ENCODE measurements at places on chromosomes 7 and 10. TPM values are rescaled to one million over a fixed set of nuclear protein-coding genes. Genes with fewer than 3 reads are reported as not detected.
A peak's percentile ranks its signal among the peaks of the same experiment; 100 is the strongest.

DNA sequence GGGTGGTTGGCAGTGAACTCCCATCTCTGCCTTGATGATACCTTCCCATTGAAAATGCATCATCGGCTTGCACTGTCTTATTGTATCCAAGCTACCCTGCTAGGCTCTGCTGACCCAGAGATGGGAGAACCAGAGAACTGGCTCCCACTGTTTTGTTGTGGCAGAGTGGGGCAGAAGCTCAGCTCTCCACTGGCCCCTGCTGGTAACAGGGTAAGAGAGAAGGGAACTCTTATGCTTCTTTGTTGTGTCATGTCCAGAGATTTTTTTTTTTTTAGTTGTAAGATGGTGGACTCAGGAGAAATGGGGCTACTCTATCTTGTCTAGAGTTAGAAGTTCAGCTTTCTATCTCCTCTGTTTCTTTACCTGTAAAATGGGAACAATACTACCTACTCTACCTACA, 100.5 kb upstream of the SDK1 start:
- DNase-seq, result peak; percentile 35

- no peak for DNase-seq
Measured at GRCh38 chr7:70836946-70837345, 295.0 kb upstream of the GALNT17 start.

DNA sequence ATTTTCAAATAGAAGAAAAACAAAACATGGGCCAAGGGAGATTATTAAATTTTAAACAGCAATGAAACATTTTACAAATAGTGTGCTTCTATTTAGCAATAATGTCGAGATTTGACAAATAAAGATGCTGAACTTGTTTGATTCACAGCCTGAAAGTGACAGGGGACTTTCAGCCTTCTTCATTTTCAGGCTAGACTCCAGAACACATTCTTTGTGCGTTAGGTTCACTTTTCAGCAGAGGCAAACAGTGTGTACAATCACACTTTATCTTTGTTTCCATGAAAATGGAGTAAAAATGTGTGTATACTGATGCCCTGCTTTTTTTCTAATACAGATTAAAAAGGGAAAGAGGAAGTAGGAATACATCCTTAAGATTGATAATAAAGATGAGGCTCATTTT, 35.6 kb downstream of the FAM171A1 start:
- no peak for DNase-seq

DNA sequence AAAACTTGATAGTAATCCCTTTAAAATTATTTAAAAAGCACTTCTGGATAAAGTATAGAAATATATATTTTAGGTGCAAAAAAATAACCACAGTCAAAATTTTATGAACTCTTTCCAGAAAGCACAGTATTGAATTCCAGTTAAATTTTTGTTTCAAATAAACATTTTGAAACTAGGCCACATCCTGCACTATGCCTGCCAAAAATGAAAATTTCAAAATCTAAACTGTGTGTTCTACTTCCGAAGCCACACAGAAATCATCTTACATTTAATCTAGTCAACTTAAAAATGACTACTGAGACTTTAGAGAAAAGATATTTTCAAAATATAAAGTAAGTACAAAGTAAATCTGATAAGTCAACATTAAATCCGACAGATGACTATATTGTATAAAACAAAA, 50.0 kb downstream of the MAGI2 start:
- no peak for DNase-seq

Gene COBL
- total RNA-seq, result 12.3 TPM

Gene CFTR
- total RNA-seq, result 5.1 TPM

Gene CCL26
- 1.1 TPM for total RNA-seq
